ENCODE measurements at places on chromosomes 1 and 21. TPM values are rescaled to one million over a fixed set of nuclear protein-coding genes. Genes with fewer than 3 reads are reported as not detected.

Gene ELOA
- total RNA-seq, result 28.1 TPM

Gene GSTM5
- total RNA-seq, result 0.36 TPM

Gene ALDH9A1
- total RNA-seq, result 33.9 TPM

Gene SYCP1
- total RNA-seq, result not detected

Gene TMCO1
- 25.7 TPM for total RNA-seq

Gene GBP5
- 51.4 TPM for total RNA-seq

Gene L1TD1
- total RNA-seq, result not detected

Gene TMEM125
- not detected for total RNA-seq

Gene S100A9
- total RNA-seq, result 35.3 TPM

Gene AMIGO1
- total RNA-seq, result 16.9 TPM

Gene OR2L5
- total RNA-seq, result not detected

Gene CASQ1
- total RNA-seq, result not detected

Gene BSND
- not detected for total RNA-seq

Gene AMPD1
- not detected for total RNA-seq

Gene MYBPH
- total RNA-seq, result not detected

Gene KCNQ4
- 0.30 TPM for total RNA-seq

Gene NHLH1
- not detected for total RNA-seq

Gene CD34
- total RNA-seq, result not detected

Gene PROX1
- 0.03 TPM for total RNA-seq

Gene SELP
- total RNA-seq, result 1.4 TPM

Gene DNASE2B
- not detected for total RNA-seq

Gene CLIC6
- total RNA-seq, result not detected

Gene ANKRD35
- total RNA-seq, result 0.11 TPM

Gene EPHA2
- 0.22 TPM for total RNA-seq

Gene UBE2U
- total RNA-seq, result not detected

Gene CRP
- not detected for total RNA-seq

Gene TNFRSF8
- total RNA-seq, result not detected

Gene DNAH14
- 0.34 TPM for total RNA-seq

Gene SPRR3
- not detected for total RNA-seq

Gene ERVH48-1
- 1.4 TPM for total RNA-seq

Gene KRTAP11-1
- not detected for total RNA-seq

Gene BRDT
- total RNA-seq, result not detected

Gene LCE6A
- total RNA-seq, result not detected
